ENCODE measurements at places on chromosomes 1 and 21.

DNA sequence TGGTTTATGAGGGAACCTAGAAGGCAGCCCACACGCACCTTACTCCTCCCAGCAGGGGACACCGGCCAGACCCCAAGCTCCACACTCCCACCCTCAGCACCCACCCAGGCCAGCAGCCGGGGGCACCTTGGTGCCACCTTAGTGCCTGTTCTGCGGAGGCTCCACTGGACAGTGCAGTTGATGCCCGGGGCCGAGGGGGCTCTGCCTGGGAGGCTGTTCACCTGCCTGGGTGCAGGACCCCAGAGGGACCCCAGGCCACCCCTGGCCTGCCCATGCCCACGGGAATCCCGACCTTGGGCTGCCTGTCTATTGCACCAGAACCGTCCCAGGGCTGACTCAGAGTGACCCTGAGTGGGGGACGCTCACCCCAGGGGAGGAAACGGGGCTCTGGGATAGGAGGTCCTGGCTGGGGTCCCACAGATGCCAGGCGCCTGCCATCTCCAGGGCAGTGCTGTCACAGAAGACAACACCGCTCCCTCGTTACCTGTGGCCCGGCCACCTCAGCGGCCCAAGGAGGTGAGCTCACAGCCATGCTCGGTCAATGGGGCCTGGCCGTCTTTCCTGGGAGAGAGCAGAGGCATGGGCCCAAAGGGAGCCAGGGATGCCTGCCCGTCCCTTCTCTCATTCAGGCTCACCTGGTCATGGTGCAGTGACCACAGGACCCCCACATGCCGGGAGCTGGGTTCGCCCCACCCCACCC is 696 bp downstream of the SCNN1D start:
- DNase-seq = no peak

GRCh38 chr1:231883382-231883781 is 256.8 kb downstream of the DISC1 start:
- no peak for DNase-seq

GRCh38 chr1:5601516-5601915 is 390.7 kb downstream of the NPHP4 start:
- DNase-seq = no peak

DNA sequence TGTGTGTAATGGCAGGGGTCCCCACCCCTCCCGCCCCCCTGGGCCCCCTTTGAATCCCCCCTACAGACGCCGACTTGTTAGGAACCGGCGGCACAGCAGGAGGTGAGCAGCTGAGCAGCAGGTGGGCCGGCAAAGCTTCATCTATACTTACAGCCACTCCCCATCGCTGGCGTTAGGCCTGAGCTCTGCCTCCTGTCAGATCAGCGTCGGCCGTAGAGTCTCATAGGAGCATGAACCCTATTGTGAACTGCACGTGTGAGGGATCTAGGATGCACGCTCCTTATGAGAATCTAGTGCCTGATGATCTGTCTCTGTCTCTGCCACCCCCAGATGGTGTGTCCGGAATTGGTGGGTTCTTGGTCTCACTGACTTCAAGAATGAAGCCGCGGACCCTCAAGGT is 14.9 kb upstream of the VPS26C start:
- DNase-seq = no peak

GRCh38 chr1:84632137-84632536 is 57.9 kb upstream of the CTBS start:
- DNase-seq = no peak

All from activated naive CD4-positive, alpha-beta T cell (primary cell).